ENCODE measurements at places on chromosomes 12 and 14.

GRCh38 chr12:97181571-97182265 lies 274.7 kb downstream of the NEDD1 start:
- no peak for DNase-seq

DNA sequence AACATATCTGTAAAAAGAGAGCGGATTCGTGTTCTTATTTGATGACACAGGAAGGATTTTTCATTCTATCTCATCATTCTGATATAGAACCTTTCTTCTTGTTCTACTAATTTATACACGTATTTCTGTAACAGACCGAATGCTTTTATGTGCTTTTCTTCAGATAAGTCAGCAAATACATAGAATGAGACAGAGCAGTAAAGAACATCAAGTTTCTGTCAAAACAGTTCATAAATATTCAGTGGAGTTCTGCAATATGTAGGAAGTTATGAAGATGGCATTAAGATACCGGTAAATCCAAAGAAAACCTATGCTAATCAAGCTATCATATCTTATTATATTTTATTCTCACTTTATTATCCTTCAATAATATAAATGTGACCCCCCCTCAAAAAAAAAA lies 280.6 kb downstream of the EGLN3 start:
- DNase-seq = no peak

DNA sequence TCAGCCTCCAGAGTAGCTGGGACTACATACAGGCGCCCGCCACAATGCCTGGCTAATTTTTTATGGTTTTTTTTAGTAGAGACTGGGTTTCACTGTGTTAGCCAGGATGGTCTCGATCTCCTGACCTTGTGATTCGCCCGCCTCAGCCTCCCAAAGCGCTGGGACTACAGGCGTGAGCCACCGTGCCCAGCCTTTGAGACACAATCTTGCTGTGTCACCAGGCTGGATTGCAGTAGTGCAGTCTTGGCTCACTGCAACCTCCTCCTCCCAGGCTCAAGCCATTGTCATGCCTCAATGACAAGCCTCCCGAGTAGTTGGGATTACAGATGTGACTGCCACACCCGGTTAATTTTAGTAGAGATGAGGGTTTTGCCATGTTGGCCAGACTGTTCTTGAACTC lies 21.3 kb upstream of the STRN3 start:
- DNase-seq = no peak

DNA sequence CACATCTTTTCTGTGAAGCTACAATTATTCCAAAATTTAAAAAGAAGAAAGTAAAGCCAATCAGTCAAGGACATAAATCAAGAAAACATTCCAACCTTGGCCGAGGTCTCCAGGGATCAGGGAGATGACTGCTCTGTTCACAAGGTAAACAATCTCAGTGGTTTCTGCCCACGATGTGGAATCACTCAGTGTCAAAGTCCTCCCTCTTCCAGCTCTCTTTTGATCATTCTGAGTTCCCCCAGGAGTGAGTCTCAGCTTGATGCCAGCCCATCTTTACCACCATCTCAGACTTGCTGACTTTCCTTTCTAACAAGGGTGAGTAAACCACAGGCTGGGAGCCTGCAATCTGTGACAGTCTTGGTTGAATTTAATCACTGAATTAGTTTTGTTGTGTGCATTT lies 4.8 kb upstream of the SERPINA9 start:
- DNase-seq = no peak

DNA sequence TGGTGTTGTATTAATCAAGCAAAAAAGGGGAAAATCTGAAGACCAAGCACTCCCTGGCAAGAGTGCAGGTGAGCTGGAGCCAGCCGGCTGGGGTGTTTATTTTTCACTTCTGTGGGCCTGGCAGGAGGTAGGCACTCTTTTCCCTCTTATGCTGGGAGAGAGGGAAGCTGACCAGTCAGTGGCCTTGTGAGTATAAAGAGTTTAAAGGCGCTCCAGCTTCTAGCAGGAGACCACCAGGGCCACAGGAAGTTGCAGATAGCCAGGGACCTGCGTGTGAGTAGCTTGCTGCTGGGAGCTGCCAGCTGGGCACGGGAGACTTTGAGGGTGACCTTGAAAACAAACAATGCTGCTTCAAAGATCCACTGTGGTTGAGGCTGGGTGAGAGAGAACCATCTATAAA lies 217.4 kb upstream of the PWP1 start:
- no peak for DNase-seq

DNA sequence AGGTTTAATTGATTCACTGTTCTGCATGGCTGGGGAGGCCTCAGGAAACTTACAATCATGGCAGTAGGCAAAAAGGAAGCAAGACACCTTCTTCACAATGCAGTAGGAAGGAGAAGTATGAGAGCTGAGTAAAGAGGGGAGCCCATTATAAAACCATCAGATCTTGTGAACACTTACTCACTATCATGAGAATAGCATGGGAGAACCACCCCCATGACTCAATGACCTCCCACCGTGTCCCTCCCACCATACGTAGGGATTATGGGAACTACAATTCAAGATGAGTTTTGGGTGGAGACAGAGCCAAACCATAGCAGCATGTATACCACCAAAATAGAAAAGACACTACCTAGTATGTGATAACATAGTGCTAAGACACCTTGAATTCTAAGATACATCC lies 2.9 kb upstream of the HMGA2 start:
- DNase-seq = no peak

DNA sequence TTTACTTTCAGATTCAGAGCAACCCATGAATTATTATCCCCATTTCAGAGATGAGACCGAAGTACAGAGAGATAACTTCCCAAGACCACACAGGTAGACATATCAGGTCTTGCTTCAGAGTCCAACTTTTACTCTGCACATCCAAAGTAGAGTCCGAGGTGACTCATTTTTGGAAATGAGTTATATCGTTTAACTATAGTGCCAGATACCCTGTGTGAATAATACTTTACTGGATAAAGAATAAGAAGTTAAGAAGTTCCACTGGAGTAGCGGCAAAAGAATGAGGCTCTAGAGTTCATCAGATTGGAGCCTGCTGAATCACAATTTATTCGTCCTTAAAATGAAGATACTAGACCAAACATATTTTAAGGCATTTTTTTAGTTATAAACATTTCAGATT lies 124.7 kb downstream of the EPS8 start:
- DNase-seq = no peak

DNA sequence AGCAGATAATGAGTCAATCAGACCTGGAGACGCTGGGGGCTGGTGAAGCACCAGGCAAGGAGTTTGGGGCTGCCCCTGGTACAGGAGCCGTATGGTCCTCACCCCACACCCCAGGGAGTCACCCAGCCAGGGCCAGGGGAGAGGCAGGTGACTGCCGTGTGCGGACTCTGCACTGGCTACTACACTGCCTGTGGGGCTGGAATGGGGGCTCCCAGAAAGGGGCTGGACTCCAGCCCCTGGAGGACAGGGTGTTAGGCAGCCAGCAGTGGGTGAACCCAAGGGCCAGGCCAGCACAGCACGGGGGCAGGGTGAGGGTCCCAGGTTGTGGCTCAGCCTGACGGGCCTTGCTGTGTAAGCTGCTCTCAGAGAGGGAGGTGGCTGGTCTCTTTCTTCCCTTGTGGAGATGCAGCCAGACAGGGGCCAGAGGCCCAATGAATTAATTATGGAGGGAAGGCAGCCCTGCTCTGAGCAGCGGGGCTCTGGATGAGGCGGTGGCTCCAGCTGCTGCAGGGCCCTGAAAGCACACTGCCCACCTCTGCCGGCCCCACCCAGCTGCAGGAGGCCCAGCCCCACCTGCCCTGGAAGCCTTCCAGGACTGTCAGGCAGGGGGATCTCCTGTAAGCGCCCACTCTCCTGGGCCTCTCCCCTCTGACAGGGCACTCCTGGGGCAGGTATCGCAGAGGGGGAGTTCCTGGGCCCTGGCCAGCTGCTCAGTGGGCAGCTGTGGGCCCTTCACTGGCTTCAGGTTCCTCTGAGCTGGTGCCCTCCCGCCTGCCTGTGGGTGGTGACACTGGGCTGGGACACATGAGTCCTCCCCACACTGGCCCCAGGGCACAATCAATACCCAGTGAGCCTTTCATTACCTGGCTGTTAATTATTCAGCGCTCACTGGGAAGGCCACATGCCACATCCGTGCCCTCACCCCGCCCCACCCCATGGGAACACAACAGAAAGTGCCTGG lies 142.5 kb upstream of the C14orf180 start:
- DNase-seq = no peak

GRCh38 chr12:92735131-92735721 lies 32.4 kb downstream of the PLEKHG7 start:
- no peak for DNase-seq

- DNase-seq = no peak
Measured at GRCh38 chr12:51905471-51906429, 1.6 kb upstream of the ACVRL1 start.

DNA sequence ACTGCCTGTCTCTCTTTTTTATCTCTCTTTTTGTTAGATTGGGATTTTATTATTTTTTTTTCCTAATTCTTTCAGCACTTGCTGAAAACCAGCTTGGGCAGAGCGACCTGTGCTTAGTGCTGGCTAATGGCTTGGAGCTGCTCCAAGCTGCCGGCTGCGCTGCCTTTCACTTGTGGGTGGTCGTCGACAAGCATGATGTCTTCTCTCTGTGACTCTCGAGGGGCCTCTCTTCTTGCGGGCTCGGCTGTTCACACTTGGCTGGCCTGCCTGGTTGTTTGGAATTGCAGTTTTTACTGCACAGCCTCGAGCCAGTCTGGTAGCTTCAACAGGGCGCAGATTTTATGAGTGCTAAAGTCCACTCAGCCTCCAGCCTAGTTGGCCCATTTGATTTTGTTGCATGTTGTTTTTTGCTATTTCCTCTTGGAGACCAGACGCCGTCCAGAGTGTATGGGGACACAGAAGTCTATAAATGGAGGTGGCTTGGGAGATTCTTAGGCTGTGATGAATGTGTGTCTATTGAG lies 18.6 kb downstream of the TPCN1 start:
- no peak for DNase-seq

DNA sequence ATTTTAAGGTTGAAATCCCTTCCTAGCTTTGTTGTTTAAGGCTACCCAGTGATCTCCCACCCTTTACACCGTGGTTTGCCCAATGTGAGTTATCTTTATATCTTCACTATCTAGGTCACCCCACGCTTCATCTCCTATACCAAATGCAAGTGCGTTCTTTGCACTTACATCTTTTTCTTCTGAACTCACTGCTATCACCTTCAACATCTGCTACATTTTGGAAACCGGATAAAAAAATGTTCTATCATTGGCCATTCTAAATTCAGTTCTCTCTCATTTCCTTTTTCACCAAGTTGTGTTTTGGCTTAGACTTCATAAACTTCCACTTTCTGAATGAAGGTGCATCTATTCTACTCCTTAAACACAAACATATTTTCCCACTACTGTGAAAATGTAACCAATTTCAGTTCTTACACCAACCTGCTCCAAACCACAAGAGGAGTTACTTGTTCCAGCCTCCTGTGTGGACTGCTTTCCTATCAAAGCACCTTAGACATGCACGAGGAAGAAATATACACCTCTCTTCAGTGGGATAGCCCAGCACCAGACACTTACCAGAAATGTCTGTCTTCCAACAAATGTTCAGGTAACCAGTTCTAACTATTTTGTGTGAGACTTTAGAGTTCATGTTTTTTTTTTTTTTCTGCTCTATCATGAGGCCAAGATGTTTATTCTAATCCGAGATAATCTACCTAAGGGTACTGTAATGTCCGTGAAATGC lies 21.9 kb downstream of the CLEC9A start:
- DNase-seq = no peak

- DNase-seq = no peak
Measured at GRCh38 chr14:36655963-36656686, 5.5 kb upstream of the PAX9 start.

DNA sequence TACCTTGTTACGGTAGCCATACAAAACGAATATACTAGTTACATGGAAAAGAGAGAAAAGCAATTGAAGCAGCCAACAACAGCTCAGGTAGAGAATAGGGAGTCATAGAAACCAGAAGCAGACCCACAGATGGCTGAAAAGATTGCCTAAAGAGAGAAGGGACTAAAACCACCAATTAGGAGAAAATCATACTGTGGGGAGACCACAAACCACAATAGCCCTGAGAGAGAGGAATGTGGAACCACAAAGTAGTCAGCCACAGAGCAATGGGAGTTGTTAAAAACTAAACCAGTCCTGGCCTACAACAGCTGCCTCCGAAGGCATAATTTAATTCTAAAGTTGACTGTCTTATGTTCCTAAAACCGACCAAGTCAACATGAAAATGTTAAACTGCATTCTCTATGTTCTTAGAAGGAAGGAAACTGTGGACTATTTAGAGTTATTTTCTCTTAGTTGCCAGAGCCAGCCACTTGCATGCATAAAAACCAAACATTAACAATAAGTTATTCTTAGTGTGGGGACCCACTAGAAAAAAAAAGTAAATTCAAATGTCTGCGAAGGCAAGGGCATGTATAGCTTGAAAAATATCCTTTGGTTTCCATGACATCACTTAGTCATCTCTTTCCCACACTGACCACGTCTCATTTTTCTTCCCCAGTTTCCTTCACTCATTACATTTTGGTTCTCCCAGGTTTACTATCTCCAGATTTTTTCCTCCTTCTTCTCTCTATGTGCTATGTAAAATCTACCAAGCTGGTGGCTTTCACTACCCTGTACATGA lies 398.1 kb downstream of the NOVA1 start:
- DNase-seq = no peak

DNA sequence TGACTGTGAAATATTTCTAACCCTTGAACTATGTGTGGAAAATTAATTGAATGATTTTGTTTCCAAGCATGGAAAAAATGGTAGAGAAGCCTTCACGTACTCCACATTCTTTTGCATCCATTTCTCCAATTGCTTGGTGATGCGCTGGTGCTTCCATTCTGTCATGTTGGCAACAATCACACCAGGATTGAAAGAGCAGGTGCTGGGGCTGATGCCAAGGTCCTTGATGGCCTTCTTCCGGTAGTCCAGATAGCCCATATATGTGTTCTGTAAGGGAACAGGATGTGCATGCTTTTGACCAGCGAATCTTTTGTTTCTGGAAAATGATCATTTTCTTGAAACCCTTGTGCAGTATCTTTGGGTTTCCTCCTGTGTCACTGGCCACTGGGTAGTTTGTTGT lies 28.6 kb downstream of the TDG start:
- DNase-seq = no peak

- DNase-seq = no peak
Measured at GRCh38 chr12:22169376-22169775, 123.4 kb downstream of the CMAS start.

GRCh38 chr12:26896913-26897312 lies 40.9 kb downstream of the INTS13 start:
- DNase-seq = no peak

- no peak for DNase-seq
Measured at GRCh38 chr12:1189163-1189562, 198.1 kb downstream of the ERC1 start.

- no peak for DNase-seq
Measured at GRCh38 chr12:124568431-124569374, 1.3 kb upstream of the NCOR2 start.

GRCh38 chr12:12439636-12440035 lies 82.8 kb downstream of the BORCS5 start:
- DNase-seq = no peak

- DNase-seq = no peak
Measured at GRCh38 chr12:20368651-20369304, 441 bp downstream of the PDE3A start.

GRCh38 chr12:53572134-53572758 lies 53.9 kb downstream of the ATF7 start:
- DNase-seq = no peak
